ENCODE measurements at places on chromosomes 5 and 9.

- no peak for DNase-seq
Observed at GRCh38 chr5:14851597-14851996, 20.0 kb downstream of the ANKH start.

DNA sequence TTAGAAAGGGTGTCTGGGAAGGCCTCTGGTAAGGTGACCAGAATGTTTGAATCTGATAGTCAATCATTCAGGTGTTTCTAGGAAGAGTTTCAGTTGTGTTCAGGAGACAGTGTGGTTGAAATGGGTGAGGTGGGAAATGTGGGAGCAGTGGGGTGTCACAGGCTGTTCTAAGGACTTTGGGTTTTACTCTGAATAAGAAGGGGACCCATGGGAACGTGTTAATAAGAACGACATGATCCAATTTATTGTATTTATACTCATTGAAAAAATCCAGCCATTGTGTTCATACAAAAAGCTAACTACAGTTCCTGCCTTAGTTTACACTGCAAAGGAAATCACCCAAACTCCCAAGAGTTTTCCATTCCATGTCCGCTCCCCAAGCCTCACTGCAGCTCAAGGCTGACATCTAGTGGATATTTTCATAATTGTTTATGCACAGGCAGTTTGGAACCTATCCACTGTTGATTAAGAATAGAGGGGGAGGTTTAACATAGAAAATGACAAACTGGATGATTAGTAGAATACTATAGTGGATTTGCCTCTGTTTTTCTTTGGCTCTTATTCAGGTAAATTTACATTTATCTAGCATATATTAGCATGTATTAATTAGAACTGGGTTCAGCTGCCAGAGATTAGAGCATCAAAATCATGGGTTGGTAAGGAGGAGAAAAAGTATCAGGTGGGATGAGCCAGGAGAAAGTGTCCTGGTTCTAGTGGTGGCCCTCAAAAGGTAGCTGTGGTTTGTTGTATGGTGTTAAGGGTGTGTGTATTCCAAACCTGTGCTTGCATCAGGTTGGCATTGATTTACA is 17.7 kb downstream of the CAVIN4 start:
- DNase-seq, result peak; percentile 18

DNA sequence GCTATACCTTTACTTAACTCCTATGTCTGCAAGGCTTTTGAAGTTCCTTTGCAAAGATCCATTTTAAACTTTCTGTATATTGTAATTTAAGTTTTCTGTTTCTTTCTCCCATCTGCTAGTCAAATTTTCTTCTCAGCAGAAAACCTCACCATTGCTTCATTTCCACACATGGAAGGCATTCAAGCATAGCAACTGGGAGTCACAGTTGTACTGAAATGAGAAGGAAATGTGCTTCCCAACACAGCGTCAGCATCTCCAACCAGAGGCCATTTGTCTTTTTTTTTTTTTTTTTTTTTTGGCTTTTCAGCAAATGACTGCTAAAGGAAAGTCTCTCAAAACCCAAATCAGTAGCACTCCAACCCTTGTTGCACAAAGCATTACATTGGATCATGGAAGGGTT is 92.5 kb downstream of the RAB3C start:
- DNase-seq, result no peak

- DNase-seq, result no peak
Observed at GRCh38 chr9:7360513-7360912, 439.1 kb downstream of the DMAC1 start.

DNA sequence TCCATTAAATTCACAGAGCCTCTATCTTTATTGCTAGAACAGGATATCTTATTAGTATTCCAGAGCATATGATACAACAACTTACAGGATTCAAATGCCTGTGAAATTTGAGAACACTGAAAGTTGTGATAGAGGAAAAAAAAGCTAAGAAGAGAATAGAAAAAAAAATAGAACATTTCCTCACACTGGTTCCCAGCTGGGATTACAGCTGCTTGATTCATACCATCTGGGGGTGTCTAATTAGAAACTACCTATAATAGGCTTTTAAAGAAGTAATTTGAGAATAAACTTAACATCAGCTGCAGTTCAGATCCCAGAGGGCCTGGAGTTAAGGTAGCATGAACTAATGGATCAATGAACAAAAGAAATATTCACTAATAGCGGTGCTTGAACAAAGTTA is 922.0 kb downstream of the CDH12 start:
- DNase-seq, result no peak

DNA sequence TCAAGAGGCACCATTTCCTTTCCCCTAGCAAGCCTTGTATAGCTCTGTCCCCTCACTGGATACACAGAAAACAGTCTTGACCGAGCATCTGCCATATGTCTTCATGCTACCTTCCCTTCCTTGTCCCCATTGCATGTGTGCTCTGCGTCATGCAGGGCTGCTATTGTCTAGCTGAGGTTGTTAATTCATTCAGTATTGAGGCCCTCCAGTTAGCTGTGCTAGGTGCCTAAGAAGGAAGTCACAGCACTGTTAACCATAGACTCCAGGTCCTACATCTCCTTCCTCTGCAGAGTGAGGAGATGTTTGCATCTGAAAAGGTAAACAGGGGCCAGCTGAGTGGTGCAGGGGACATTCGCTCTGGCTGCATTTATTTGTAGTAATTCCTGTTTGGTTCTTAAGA is 48.2 kb downstream of the SLC1A3 start:
- no peak for DNase-seq

DNA sequence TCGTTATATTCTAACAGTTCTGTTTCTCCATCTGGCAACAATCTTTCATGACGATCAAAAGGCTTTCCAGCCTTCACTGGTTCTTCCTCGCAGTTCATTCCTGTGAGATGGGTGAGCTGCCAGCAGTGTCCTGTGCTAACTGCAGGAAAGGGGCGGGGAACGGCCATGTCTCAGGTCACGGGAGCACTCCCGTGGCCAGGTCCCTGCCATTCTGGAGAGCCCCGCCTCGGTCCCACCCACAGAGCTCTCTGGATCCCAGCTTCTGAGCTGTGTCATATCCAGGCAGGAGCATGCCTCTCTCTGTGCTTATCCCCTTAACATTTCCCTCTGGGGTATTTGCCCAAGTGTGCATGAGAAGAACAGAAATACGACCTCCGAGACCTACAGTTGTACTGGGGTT is 297.8 kb upstream of the IRX2 start:
- no peak for DNase-seq

Data from CD4-positive, alpha-beta T cell treated with Interleukin-17A for 4 hours (primary cell).